H1 (cell line): ENCODE measurements at places on chromosomes 11 and 22. TPM values are rescaled to one million over a fixed set of nuclear protein-coding genes. Genes with fewer than 3 reads are reported as not detected.
A peak's percentile ranks its signal among the peaks of the same experiment; 100 is the strongest.

GRCh38 chr11:64843686-64844329 is 645 bp downstream of the CDC42BPG start:
- no peaks in the 10 kb centered on the region for H3K4me1 ChIP-seq
- 0 out of 2 replicates have a peak overlapping the region, but pooled peaks have one; percentile 0 for H3K27ac ChIP-seq
- DNase-seq: peak; percentile 55
- no peaks in the 10 kb centered on the region for H3K27me3 ChIP-seq

- no peaks in the 10 kb centered on the region for H3K36me3 ChIP-seq
- no peak overlapping the region for H3K27ac ChIP-seq
- no peak overlapping the region for H3K4me3 ChIP-seq
- no peak for DNase-seq
- H3K4me1 ChIP-seq: peaks cover 3% of the 10 kb centered on the region; the same call in 1 of the 2 replicates
- no peaks in the 10 kb centered on the region; the same call in 1 of the 2 replicates for H3K27me3 ChIP-seq
Measured at GRCh38 chr11:12995823-12996222, 13.3 kb upstream of the RASSF10 start.

DNA sequence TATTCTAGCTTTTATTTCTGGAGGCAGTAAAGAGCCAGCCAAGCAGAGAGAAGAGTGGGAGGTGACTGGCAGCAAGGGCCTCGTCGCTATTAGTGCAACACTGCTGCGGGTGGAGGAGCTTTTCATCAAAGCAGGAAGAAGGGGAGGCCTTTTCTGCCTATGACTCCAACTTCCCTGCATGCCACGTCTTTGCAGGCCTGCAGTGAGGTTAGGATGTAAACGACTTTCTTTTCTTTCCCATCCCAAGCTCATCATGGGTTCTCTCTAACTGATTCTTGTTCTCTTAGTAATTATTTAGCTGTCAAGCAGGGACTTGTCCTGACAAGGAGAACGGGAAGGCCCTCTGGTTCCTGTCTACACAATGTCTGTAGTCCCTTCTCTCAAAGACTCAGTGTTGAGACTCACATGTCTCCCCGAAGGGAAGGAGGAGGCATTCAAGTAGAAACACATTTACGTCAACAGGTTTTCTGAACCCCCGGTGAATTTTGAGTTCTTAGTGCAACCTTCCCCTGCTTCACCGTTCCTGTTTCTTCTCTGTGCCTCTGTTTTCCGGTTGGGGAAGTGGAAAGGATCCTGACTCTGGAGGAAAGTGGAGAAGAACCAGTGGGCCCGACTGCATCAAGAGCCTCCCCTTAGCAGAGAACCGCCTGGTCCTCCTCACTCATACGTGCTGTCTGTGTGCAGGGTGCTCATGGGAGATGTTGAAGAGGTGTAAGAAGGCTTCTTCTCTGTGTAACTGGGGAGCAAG is 56.9 kb downstream of the PACS1 start:
- H3K27ac ChIP-seq: no peak overlapping the region
- H3K4me3 ChIP-seq: no peak overlapping the region
- H3K4me1 ChIP-seq: peaks cover 21% of the 10 kb centered on the region

DNA sequence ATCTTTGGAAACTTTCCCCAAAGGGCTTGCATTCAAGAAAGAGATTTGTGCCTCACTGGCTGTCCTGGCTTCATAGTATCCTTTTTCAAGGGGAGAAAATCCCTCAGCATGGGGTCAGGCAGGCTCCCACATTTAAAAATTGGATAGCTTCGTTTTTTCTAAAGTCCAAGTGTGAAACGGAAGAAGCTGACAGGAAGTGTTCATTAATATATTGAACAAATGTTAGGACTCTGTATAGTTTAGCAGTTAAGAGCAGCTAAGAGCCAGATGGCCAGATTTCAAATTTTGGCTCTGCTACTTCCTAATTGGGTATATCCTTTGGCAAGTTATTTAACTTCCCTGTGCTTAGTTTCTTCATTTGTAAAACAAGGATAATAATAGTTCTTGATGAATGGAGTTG is 354.9 kb upstream of the FAT3 start:
- H3K27me3 ChIP-seq: no peaks in the 10 kb centered on the region
- no peak for DNase-seq
- H3K4me3 ChIP-seq: no peak overlapping the region
- H3K4me1 ChIP-seq: no peaks in the 10 kb centered on the region

- no peaks in the 10 kb centered on the region for H3K27me3 ChIP-seq
- DNase-seq: no peak
- H3K27ac ChIP-seq: peak overlapping the region; percentile 54; the same call in 1 of the 2 replicates
- H3K4me1 ChIP-seq: peaks cover 3% of the 10 kb centered on the region
Measured at GRCh38 chr22:38981005-38981991, 849 bp upstream of the APOBEC3B start.

The MYO18B gene
- polyA plus RNA-seq: 0.62 and 0.77 TPM in 2 replicates

- no peak overlapping the region for H3K4me3 ChIP-seq
- DNase-seq: no peak
- H3K27ac ChIP-seq: no peak overlapping the region
- H3K36me3 ChIP-seq: no peaks in the 10 kb centered on the region
- H3K27me3 ChIP-seq: no peaks in the 10 kb centered on the region
Measured at GRCh38 chr11:62399172-62399877, 19.5 kb upstream of the SCGB1A1 start.

DNA sequence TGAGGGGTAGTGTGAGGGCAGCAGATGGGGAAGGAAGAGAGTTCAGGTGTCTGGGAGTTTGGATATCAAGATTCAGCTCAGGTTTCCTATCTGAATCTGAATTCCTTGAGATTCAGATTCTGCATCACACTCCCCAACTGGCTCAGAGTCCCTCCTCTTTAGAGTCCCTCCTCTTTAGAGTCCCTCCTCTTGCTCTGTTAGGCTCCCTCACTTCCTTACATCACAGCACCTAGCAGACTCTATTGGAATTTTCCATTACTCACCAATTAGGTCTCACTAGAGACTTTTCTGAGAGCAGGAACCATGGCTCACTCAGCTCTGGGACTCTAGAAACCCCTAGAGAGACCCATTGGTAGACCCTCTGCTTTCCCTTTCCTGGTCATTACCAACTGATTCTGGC is 303.4 kb upstream of the SYN3 start:
- no peaks in the 10 kb centered on the region for H3K36me3 ChIP-seq
- no peaks in the 10 kb centered on the region for H3K4me1 ChIP-seq
- H3K27ac ChIP-seq: no peak overlapping the region

The SCN3B gene
- polyA plus RNA-seq: 0.46 and 0.67 TPM in 2 replicates

GRCh38 chr11:19244621-19245020 is 3.9 kb upstream of the E2F8 start:
- DNase-seq: no peak
- no peaks in the 10 kb centered on the region for H3K36me3 ChIP-seq
- H3K4me1 ChIP-seq: peaks cover 4% of the 10 kb centered on the region; the same call in 1 of the 2 replicates
- H3K27me3 ChIP-seq: peaks cover 25% of the 10 kb centered on the region
- H3K27ac ChIP-seq: no peak overlapping the region

The TRPC6 gene
- 0.09 and 0.26 TPM in 2 replicates for polyA plus RNA-seq

DNA sequence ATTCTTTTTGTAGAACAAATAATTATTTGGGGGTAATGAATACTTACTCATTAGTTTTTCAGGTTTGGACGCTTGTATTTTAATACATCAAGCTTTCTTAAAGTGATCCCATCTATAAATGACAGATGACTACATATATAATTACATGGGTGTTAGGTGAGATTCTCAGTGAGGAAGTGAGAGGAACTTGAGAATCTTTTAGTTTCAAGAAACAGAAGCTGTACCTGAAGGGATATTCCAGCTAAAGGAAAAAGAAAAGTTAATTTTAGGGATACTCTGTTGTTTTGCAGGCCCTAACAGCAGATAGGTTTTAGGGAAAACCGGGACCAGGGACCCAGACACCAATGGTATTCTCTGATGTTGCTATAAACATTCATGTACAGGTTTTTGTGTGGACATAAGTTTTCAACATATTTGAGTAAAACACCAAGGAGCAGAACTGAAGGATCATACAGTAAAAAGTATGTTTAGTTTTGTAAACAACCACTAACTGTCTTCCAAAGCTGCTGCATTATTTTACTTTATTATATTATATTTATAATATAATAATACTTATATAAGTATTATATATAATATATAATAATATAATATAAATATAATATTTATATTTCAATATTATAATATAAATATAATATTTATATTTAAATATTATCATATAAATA is 24.1 kb upstream of the PHOX2A start:
- no peak for DNase-seq
- H3K4me3 ChIP-seq: no peak overlapping the region
- no peak overlapping the region for H3K27ac ChIP-seq
- no peaks in the 10 kb centered on the region for H3K27me3 ChIP-seq

DNA sequence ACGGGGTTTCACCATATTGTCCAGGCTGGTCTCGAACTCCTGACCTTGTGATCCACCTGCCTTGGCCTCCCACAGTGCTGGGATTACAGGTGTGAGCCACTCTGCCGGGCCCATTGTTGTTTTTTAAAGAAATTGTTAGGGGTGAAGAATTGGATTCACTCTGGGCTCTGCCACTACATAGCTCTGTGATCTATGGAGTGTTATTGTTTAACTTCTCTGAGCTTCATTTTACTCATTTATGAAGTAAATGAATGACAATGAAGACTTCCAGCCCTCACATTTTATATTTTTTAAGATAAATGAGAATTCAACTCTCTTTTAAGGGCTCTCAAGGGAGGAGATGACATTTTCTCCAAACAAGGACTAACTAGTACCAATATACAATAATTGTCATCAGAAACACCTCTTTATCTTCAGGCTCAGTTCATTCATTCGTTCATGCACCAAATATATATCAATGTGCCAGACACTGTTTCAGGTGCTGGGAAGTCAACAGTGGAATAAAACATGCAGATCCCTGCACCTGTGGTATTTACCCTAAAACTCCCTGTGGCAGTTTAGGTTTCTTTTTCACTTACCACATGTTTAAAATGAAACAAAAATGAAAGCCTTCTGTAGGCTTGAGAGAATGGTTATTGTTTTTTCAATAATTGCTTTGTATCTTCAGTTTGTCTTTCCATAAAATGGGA is 23.5 kb upstream of the GRAMD1B start:
- H3K4me3 ChIP-seq: no peak overlapping the region
- H3K27ac ChIP-seq: no peak overlapping the region
- peaks cover 2% of the 10 kb centered on the region for H3K27me3 ChIP-seq
- H3K4me1 ChIP-seq: peaks cover 21% of the 10 kb centered on the region
- no peak for DNase-seq

The RASL10A gene
- 1.1 and 1.6 TPM in 2 replicates for polyA plus RNA-seq

- H3K27me3 ChIP-seq: no peaks in the 10 kb centered on the region
- no peak overlapping the region for H3K27ac ChIP-seq
- no peak for DNase-seq
Measured at GRCh38 chr11:99645934-99646333, 625.2 kb downstream of the CNTN5 start.

DNA sequence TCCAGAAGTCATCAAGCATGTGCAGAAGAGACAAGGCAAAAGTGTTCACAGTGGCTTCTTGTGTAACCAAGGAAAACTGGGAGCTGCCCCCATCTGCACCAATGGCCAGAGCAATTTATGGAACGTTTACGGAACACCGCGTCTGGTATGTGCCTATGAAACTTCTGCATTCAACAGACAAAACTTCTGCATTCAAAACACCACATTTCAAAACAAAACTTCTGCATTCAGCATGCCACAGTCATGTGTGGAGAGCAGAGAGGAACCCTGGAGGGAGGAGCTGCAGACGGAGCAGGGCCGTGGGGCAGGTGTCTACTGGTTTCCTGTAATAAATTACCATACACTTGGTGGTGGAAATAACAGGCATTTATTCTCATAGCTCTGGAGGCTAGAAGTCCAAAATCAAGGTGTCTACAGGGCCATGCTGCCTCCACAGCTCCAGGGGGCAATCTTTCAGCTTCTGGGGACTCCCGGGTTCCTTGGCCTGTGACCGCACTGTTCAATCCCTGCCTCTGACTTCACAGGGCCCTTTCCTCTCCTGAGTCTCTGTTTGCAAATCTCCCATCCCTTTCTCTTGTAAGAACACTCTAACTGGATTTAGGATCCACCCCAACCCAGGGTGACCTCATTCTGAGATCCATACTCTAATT is 32.2 kb downstream of the RPL3 start:
- H3K27ac ChIP-seq: no peak overlapping the region
- no peaks in the 10 kb centered on the region; the same call in 1 of the 2 replicates for H3K4me1 ChIP-seq
- no peaks in the 10 kb centered on the region for H3K27me3 ChIP-seq
- no peak for DNase-seq
- no peaks in the 10 kb centered on the region for H3K36me3 ChIP-seq

DNA sequence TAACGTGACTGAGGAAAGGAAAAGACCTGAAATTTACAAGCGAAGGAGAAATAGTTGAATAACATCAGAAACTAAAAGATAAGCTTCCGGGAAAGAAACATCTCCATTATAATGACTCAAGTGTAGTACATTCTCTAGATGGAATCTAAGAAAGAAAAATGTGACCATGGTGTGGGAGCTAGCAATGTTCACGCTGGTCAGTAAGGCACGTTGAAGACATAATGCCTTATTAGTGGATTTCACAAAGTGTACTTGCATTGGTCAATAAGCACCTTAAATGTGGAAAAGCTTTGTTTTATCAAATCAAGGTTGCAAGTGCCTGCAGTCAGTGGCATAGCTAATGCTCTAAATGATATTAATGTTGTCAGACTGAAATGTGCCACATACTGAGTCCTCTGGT is 2.8 kb upstream of the LARGE1 start:
- no peak for DNase-seq
- no peak overlapping the region for H3K27ac ChIP-seq
- H3K4me3 ChIP-seq: peak overlapping the region; percentile 55

- no peak for DNase-seq
- H3K27ac ChIP-seq: no peak overlapping the region
- H3K36me3 ChIP-seq: no peaks in the 10 kb centered on the region
- H3K4me1 ChIP-seq: peaks cover 5% of the 10 kb centered on the region
- H3K4me3 ChIP-seq: no peak overlapping the region
- H3K27me3 ChIP-seq: no peaks in the 10 kb centered on the region
Measured at GRCh38 chr22:44426981-44427380, 71.1 kb downstream of the RTL6 start.

The OR10D3 gene
- polyA plus RNA-seq: not detected in 2 replicates

- no peaks in the 10 kb centered on the region for H3K36me3 ChIP-seq
- peaks cover 2% of the 10 kb centered on the region; the same call in 1 of the 2 replicates for H3K4me1 ChIP-seq
- no peak overlapping the region for H3K4me3 ChIP-seq
- no peak for DNase-seq
- peaks cover 2% of the 10 kb centered on the region; the same call in 1 of the 2 replicates for H3K27me3 ChIP-seq
- H3K27ac ChIP-seq: no peak overlapping the region
Measured at GRCh38 chr22:37449331-37450001, 22.2 kb upstream of the ELFN2 start.

The SCN4B gene
- polyA plus RNA-seq: 4.1 and 4.9 TPM in 2 replicates

The HORMAD2 gene
- polyA plus RNA-seq: 0.03 TPM in 1 of 2 replicates, not detected in the other

GRCh38 chr11:28863422-28863821 is 755.2 kb downstream of the METTL15 start:
- 0 out of 2 replicates have a peak, but pooled peaks cover 2% of the 10 kb centered on the region for H3K4me1 ChIP-seq
- H3K27me3 ChIP-seq: no peaks in the 10 kb centered on the region
- H3K4me3 ChIP-seq: no peak overlapping the region
- DNase-seq: no peak

The SPI1 gene
- polyA plus RNA-seq: 0.12 and 0.28 TPM in 2 replicates

The SLC37A2 gene
- polyA plus RNA-seq: 1.9 and 2.0 TPM in 2 replicates

GRCh38 chr11:44634401-44635281 is 69.2 kb downstream of the CD82 start:
- H3K27ac ChIP-seq: no peak overlapping the region
- no peaks in the 10 kb centered on the region; the same call in 1 of the 2 replicates for H3K27me3 ChIP-seq
- H3K4me3 ChIP-seq: no peak overlapping the region

- no peak for DNase-seq
- no peak overlapping the region for H3K4me3 ChIP-seq
- no peaks in the 10 kb centered on the region for H3K27me3 ChIP-seq
- no peaks in the 10 kb centered on the region for H3K4me1 ChIP-seq
- no peaks in the 10 kb centered on the region for H3K36me3 ChIP-seq
Measured at GRCh38 chr11:74449369-74449931, 17.9 kb downstream of the KCNE3 start.

The NUP160 gene
- polyA plus RNA-seq: 29.3 and 44.6 TPM in 2 replicates

GRCh38 chr11:9046481-9046880 is 42.7 kb upstream of the NRIP3 start:
- H3K4me3 ChIP-seq: no peak overlapping the region
- no peaks in the 10 kb centered on the region for H3K36me3 ChIP-seq
- H3K27me3 ChIP-seq: no peaks in the 10 kb centered on the region
